ENCODE measurements at places on chromosomes 6 and 20.
A peak's percentile ranks its signal among the peaks of the same experiment; 100 is the strongest.

GRCh38 chr6:372336-372911, 19.1 kb upstream of the IRF4 start:
- no peak for DNase-seq

GRCh38 chr6:52399511-52400312, 20.4 kb upstream of the EFHC1 start:
- DNase-seq = peak; percentile 51

- no peak for DNase-seq
Measured at GRCh38 chr6:123182998-123183397, 187.0 kb downstream of the CLVS2 start.

GRCh38 chr6:79231101-79231500, 3.4 kb downstream of the HMGN3 start:
- no peak for DNase-seq

- no peak for DNase-seq
Measured at GRCh38 chr6:13038741-13039190, 289.6 kb downstream of the TBC1D7 start.

DNA sequence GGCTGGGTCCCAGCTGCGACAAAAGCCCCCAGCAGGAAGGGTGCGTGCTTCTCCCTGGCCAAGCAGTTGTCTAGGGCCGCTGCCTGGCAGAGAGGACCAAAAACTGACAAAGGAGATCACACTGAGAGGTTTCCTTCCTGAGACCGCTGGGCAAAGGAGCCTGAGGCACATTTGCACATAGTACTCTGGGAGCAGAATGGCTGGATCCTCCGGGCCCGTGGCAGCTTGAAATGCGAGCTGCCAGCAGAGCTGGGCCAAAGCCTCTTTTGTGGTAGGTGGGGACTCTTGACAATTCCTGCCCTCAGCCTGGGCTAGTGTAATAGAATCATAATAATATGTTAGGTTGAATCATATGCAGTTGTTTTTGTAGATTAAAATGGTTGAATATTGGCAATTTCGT, 33.1 kb upstream of the RNF8 start:
- no peak for DNase-seq

DNA sequence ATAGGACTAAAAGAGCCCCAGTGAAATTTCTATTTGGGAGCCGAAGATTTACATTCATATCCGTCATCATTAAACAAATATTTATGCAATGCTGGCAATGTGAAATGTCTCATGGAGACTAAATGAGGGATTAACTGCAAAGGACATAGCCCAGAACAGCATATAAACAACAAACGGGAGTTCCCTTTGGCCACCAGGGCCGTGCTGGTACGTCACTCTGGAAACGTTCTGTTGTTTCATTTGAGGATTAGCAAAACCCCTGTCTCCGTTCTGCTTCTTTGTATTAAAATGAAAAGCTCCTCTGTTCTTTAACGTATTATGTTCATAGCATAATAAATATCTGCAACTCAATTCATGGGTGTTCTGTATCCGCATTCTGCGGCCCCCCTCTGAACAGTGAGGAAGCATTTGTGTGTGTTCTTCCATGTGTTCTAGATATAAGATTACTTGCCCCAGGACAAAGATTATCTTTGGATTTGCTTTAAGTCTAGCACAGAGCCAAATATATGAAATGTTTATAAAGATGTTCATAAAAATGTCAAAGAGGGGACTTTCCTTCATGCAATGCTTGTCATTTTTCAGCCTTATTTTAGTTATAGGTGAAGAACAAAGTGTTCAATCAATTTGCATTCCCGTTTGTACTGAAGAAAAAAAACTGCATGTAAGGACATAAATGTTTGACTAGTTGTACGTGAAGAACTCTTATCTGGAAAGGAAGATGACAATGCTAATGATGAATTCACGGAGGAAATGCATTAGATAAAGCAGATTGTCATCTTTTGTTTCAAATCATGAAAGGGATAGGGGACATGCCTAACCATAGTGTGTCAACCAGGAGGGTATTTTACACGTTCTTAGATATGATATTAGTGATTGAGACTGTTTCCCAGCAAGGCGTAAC, 90.0 kb upstream of the TNFAIP3 start:
- DNase-seq = no peak

- DNase-seq = no peak
Measured at GRCh38 chr6:56572788-56573471, 69.8 kb downstream of the DST start.

GRCh38 chr6:415087-415486, 23.5 kb downstream of the IRF4 start:
- no peak for DNase-seq

DNA sequence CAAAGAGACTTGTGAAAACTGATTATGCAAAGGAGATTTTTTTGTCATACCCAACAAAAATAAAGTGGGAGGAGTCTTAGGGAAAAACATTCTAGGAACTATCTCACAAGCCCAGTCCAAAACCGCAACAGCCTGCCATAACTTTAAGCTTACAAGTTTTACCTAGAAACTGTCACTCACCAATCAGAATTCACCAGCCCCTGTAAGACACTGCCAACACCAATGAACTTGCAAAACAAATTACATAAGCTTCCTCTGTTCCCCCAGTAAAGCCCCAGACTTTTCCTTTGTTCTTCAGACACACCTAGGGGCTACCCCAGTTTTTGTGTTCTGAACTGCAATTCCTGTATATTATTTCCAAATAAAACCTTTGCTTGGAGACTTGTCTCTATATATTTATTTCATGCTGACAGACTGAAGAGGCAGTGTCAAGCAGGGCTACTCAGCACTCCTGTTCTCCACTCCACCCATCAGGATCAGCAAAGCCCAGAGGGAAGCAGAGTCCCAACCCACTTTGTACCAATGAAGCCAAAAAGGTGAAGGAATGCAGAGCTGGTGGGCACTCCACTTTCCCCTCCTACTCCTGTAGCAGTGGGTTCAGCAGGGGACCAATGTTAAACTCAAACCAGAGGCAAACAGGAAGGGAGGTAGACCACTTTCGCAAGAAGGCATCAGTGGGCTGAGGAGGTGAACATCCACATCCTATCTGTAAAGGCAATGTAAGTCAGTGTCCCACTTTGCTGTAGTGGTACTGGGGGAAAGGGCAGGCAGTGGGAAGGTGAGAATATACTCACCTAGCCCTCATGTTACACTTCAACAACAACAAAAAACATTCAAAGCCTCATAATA, 142.5 kb upstream of the RUNX2 start:
- no peak for DNase-seq

GRCh38 chr6:43215066-43215465, 14.2 kb downstream of the DNPH1 start:
- DNase-seq = no peak

- no peak for DNase-seq
Measured at GRCh38 chr20:19414600-19414999, 202.2 kb downstream of the SLC24A3 start.

- DNase-seq = no peak
Measured at GRCh38 chr6:139879823-139880356, 505.4 kb upstream of the CITED2 start.
